ENCODE measurements at places on chromosomes 6 and 20.

DNA sequence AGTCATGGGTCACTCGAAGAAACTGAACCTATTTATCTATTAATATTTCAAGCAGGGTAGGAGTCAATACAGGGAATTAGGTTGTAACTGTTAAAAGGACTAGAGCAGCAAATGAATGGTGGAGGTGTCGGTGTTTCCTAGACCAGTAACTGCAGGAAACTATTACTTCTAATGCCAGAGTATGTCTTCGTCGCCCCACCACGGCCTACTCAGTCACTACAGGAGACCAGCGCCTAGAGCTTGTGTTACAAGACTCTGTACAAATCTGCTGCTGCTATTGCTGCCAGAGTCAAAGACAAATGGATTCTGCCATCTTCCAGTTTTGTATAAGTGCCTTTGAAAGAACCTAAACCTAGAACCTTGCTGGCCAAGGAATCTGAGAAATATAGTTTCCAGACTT, 343.9 kb downstream of the SOX4 start:
- no peak for DNase-seq

DNA sequence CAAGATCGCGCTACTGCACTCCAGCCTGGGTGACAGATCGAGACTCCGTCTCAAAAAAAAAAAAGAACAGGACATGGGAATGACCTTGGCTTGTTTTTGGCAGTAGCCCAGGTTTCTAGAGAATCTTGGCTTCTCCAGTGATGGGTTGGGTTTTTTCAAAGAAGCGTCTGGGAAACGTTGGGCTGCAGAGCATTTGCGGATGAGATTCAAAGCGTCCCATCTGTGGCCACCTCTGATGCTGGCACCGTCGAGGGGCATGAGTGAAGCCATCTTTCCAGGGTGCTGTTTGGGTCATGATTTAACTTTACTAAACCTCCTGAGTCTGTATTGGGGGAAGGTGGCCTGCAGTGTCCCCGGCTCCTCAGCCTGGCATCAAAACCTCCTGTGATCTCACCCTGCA, 43.2 kb upstream of the SRF start:
- DNase-seq, result no peak

DNA sequence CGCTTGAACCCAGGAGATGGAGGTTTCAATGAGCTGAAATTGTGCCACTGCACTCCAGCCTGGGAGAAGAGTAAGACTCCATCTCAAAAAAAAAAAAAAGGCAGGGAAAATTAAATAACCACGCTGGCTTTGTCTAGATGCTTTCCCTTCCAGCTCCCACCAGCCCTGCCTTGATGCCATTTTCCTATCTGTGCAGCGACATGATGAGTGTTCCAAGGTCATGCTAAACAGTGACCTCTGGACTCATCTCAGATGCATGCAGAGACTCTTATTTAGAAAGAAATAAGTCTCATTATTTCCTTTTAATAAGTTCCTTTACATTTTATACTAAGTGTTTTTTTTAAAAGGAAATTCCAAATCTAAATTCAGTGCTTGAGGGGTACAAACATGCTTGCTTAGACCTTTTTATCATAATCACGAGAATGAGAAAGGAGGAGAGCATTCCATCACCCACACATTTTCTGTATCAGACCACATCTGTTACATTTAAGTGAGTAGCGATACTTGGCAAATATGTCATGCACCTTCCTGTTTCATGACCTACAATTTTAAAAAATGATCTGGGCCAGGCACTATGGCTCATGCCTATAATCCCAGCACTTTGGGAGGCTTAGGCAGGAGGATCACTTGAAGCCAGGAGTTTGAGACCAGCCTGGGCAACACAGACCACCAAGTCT, 101.1 kb upstream of the RREB1 start:
- no peak for DNase-seq

GRCh38 chr6:110728501-110728900, 86.8 kb downstream of the CDK19 start:
- no peak for DNase-seq

- DNase-seq, result no peak
Observed at GRCh38 chr20:54716174-54716747, 240.9 kb downstream of the DOK5 start.

GRCh38 chr6:118436482-118436881, 111.6 kb upstream of the PLN start:
- DNase-seq, result no peak

GRCh38 chr6:111356551-111356950, 126.5 kb downstream of the REV3L start:
- no peak for DNase-seq

GRCh38 chr6:72322771-72323170, 299.1 kb upstream of the KCNQ5 start:
- no peak for DNase-seq

DNA sequence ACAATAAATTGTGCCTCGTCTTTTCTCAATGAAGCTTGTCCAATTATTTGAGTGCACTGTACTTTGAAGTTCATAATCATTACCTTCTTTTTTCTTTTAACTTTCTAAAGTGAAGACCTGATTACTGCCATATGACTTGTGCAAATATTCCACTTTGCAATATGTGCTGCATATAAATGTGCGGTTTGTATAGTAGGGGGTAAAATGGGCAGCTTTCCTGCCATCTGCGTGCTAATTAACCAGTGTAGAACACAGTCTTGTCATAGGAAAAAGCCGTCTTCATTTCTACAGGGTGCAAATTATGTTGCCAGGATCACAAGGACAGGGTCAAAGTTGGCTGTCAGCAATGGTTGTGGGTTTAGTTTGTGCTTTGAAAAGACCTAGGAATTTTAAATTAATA, 397.0 kb downstream of the NKAIN2 start:
- no peak for DNase-seq

GRCh38 chr20:1810926-1811620, 84.1 kb upstream of the SIRPA start:
- DNase-seq, result no peak

- no peak for DNase-seq
Observed at GRCh38 chr6:13763740-13764381, 50.5 kb downstream of the MCUR1 start.

DNA sequence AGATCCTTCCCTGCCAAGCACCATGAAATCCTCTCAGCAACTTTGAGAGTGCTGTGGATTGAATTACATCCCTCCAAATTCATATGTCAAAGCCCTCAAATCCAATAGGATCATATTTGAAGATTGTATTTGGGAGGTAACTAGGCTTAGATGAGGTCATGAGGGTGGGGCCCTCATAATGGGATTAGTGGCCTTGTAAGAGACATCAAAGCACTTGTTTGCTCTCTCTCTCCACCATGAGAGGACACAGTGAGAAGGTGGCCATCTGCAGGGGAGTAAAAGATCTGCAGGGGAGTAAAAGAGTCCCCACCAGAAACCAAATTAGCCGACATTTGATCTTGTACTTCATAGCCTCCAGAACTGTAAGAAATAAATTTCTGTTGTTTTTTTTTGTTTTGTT, 298.2 kb downstream of the SAMD5 start:
- DNase-seq, result no peak

GRCh38 chr20:4480104-4480503, 241.6 kb upstream of the PRND start:
- no peak for DNase-seq

DNA sequence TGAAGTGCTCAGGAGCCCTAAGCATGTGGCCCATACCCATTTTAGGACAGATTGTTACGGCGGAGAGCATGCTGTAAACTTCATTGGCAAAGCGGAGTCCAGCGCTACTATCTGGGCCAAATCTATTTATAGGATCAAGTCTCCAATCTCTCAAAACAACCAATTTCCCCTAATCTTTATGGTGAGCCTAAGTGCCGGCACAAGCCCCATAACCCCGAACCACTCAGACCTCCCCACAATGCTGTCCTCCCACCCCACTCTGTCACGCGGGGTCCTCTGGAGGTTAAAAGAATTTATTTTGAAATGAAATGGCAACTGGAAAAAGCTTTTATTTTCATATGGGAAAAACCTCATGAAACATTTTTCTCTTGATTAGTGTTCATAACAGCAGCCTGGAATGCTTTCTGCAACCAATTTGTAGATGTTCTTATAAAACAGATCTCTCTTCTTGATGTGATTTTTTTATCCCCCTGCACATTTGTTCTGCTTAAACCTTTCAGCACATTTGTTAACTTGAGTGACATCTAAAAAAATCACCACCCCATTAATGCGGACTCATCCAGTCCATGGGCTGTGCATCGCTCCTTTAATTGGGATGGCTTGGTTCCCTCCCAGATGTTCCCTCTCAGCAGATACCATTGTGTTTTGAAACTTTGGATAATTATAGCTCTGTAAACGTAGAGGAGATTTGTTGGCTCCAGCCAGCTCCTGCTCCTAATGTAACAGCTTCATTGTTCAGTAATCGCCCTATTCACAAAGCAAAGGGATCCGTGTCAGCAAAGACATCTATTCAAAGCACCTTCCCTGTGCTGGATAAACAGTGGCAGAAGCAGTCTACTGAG, 323.6 kb downstream of the CD83 start:
- no peak for DNase-seq

DNA sequence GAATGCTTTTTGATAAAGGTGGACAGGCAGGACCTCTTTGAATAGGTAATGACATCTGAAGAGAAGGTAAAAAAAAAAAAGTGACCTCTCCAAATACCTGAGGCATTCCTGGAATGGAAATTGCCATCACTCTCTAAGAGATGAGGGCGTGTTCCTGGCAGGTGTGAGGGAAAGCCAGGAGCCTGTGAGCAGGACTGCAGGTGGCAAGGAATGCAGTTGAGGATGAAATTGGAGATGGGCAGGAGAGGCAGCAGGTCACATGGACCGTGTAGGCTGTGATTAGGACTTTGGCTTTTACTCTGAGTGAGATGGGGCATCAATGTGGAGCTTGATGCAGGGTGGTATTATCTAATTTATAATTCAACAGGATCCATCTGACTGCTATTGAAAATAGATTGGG, 227.4 kb downstream of the LRFN2 start:
- DNase-seq, result no peak

DNA sequence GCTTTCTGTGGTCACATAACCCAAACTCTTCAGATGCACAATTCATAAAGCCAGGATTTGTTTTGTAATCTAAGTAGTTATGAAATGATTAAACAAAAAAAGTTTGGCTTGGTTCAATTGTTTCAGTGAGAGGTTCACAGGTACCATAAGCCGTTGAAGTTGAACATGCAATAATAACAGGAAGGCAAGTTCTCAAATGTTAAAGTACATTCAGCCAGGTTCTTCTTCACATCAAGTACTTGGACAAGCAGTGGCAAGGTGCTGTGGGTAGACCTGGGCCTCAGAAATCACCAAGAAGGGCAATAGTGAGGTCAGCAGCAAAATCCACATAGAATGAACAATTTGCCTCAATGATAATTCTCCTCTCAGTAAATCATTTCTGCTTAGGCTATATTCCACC, 175.5 kb downstream of the EPM2A start:
- DNase-seq, result no peak

- DNase-seq, result no peak
Observed at GRCh38 chr20:44405785-44406571, 50.5 kb downstream of the HNF4A start.

DNA sequence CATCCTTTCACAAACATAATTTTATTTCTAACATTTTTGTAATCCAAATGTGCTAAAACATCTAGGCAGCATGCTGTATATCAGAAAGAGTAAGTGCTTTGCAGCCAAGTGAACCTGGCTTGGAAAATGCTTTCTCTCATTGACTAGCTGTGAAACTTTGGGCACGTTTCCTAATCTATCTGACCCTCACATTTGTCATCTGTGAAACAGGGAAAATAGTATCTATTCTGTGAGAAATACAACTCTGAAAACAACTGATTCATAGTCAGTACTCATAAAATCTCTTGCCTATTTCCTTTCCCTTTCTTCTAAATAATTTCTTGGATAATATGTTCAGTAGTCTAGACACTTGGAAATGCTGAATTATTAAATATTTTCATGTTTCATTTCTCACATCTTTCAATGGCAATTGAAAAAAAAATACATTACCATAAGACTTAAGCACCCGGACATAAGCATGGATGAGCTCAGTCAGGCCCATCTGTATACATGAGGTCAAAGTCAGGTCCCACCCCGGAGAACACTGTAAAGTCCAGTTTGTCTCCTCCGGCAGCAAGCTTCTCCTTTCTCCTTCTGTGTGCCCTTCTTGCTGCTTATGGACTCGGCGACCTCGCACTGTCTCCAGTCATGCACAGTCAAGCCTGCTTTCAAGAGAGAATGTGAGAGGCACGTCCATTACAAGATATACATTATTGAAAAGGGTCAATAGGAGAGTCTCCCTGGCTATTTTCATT, 455.0 kb upstream of the SOX4 start:
- DNase-seq, result no peak

DNA sequence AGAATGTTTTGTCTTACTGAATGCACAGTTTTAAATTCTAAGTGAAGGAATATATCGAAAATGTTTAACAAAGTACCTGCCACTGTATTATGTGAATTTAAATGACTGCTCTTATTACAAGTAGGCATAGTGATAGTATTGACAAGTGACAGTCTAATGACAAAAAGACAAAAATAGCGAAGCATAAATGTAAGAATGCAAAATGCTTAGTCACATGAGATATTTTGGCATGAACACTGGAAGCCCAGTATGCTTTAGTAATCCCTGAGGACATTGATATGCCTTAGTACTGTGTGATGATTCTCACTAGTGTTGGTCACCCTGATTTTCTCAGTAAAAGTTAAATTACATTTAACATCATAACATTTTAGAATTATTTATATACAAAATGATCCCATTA, 153.5 kb downstream of the EYA4 start:
- no peak for DNase-seq

- no peak for DNase-seq
Observed at GRCh38 chr6:53536561-53536960, 8.3 kb downstream of the GCLC start.

DNA sequence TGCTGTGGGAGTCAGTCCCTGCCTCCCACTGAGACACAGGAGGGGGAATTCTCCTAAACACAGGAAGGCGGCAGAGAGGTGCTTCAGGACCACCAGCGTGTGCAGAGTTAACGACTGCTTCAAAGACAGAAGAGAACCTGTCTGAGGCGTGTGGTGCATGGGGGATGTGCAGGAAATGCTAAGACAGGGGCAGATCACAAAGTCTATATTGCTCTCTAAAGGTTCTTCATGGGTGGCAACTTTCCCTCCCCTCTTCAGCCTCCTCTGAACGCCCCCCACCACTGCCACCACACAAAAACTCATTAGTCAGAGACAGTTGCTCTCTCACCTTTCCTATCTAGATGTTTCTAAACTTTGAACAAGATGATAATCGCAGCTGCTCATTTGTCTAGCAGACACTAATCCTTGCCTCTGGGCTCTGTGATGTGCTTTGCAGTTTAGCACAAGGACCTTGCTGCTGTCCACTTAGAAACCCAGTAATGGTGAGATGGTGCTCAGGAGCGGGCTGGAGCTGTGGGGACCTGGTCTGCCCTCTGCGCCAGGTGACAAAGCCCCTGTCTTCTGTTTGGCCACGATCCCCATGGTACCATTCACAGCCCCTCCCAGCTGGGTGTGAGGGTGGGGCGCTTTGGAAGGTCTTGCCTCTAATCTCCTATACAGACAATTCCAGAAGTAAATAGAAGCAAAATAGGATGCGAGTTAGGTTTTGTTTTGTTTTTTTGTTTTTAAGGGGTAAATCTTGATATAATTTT, 219.6 kb downstream of the NRN1 start:
- peak; percentile 16 for DNase-seq

DNA sequence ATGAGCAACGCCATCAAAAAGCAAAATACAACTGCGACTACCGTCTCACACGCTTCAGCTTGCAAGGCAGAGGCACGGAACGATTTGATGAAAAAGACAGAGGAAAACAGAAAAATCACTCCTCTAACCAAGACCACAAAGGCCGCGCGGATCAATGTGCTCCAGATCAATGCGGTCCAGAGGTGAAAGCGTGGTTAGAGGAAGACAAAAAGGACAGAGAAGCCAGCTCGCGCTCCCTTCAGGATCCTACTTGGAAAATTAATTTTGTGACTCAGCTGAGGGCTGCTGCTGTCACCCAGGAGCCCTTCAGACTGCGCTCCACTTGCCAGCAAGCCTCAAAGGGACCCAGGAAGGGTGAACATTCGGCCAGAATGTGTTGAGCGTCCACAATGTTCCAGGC, 140.2 kb upstream of the RPS6KA2 start:
- no peak for DNase-seq
